Activated CD4-positive, CD25-positive, alpha-beta regulatory T cell (primary cell): ENCODE measurements at places on chromosomes 7 and 10.

- no peak for DNase-seq
Measured at GRCh38 chr10:53440601-53441000, 668.0 kb upstream of the MBL2 start.

GRCh38 chr10:58892031-58892531, 284.4 kb upstream of the PHYHIPL start:
- no peak for DNase-seq

GRCh38 chr7:756928-757560, 30.0 kb upstream of the PRKAR1B start:
- no peak for DNase-seq

- no peak for DNase-seq
Measured at GRCh38 chr10:124632064-124632531, 112.1 kb downstream of the FAM53B start.

- DNase-seq, result no peak
Measured at GRCh38 chr10:89329151-89329550, 1.4 kb downstream of the IFIT3 start.

DNA sequence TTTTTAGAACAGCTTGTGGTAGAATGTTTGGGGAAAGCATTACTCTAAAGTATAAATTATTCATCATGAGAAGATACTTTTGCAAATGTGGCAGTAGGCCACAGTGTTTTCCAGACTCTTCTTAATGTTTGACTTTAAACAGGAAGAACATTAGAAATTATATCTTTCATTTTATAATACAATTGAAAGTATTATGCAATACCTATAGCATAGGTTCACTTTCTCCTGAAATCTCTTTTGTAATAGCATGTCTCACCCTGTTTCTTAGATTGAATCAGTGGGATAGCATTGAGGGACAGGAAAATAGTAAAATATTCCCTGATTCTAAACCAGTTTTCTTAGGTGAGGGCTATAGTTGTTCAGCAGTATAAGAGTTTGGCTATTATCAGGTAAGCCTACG, 23.1 kb downstream of the ANKIB1 start:
- no peak for DNase-seq

DNA sequence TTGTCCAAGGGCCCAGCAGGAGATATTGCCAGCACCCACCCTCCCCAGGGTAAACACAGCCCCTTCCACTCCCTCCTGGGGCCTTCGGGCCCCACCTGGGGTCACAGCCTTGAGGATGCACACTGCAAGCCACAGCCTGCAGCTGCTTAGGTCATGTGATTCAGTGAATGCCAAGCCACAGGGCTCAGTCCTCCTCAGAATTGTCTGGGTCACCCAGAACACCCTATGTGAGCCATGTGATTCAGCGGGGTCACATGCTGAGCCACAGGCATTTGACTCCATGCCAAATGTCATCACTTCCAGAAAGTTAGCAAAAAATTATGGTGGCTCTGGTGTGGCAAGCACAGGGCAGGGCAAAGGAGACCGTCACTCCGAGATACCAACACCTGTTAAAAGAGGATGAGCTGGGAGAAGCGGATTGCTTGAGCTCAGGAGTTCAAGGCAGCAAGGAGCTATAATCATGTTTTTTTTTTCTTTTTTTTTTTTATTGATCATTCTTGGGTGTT, 17.2 kb upstream of the PSAP start:
- no peak for DNase-seq

DNA sequence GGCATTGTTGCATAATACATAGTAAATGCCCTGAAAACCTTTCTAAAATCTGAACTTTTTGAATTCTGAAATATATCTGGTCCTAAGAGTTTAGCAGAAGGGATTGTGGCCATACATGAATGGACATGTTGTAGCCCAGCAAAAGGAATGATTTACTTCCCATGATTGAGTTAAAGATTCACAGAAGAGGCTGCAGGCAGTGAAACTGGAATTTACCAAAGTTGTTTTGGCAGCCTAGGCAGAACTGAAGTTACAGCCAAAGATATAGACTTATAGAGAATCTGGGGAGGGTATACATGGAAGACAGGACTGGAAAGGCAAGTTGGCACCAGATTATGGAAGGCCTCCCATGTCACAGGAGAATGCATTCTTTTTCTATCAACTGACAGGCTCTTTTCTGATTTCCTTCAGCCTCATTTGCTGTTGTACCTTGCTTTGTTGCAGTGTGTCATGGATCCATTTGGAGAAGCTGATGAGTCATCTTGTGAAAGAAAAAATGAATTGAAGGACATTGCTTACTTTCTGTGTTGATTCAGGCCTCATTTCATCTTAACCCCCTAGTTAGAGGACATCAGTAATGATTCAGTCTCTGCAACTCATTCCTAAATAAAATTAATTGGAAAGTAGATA, 356.2 kb upstream of the LRGUK start:
- DNase-seq, result no peak

DNA sequence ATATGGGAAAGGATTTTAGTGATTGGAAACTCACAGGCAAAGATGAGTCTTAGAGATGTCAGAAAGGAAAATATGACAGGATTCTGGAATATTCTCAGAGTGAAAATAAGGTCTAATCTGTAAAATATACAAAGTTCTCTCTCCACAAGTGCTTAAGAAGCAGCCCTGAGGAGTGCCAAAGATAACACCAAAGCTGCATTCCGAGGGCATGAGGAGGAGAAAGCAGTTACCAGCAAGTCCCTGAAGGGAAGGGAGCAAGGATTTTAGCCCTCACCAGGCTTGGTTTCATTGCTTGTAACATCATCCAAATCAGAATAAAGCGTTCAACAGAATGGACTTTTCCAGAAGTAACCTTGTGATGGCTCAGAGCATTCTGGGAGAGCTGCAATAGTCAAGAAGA, 31.4 kb upstream of the DLX6 start:
- DNase-seq, result no peak

DNA sequence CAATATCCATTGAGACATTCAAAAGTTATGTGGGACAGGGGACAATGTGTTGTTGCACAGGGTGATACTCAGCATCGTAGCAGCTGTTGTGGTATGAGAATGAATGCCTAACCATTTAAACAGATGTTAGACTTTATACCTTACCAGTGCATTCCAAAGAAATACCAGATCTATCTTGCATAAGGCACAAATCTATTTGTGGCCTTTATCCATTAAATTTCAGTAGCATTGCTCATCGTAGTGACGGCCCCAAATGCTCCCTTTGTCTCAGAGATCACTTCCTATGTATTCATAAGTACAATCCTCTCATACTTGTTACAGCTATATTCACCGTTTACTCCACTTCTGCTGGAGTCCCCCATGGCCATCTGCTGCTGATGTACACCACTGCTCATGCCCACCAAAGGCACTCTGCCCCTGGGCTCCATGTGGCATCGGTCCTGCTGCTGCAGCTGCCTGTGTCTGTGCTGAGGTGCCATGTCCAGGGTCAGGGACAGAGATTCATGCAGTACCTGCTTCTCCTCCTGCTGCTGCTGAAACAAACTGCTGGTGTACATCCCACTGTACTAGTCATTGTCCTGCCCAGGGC, 96.3 kb downstream of the CPED1 start:
- no peak for DNase-seq

DNA sequence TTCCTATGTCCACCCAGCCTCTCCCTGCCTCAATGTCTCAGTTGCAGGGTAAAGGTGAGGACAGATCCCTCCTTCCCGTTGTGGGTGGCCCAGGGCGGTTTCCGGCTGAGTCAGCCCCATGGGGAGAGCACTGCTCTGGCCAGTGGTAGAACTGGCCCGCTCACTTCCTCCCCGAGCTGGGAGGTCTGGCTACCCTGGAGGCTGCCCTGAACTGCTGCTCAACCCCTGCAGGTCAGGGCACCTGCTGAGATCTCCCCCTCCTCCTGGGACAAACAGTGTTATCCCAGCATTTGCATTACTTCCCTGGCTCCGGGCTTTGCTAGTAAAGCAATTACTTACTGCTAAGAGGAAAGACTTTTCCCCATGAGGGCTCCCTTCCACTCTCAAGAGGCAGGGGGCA, 21.4 kb upstream of the IMPDH1 start:
- no peak for DNase-seq

DNA sequence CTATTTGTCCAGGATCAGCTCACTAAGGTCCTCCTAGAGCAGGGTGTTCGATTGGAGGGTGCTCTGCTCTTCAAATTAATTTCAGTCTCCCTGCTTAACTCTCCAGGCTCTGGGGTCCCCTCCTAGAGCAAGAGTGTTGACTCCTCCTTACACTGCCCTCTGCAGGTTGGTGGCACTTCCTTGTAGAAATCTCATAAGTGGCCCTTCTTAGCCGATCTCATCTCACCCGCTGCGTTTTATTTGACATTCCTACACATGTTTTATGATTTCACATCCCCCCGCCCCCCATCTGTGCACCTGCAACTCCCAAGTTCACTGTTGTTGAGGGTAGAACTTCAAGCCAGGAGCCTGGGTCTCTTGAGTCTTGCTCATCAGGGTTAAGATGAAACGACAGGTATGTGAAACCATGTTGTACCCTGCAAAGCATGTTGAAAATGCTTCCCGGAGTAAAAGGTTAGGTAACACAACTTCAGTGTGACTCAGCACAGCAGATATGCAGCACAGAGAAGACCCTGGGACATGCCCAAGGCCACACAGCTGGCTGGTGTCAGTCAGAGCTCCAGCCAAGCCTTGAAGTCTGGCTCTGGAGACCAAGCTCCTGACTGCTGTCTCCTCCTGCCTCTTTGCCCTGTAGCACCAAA, 171.2 kb downstream of the PRKAG2 start:
- DNase-seq, result no peak

DNA sequence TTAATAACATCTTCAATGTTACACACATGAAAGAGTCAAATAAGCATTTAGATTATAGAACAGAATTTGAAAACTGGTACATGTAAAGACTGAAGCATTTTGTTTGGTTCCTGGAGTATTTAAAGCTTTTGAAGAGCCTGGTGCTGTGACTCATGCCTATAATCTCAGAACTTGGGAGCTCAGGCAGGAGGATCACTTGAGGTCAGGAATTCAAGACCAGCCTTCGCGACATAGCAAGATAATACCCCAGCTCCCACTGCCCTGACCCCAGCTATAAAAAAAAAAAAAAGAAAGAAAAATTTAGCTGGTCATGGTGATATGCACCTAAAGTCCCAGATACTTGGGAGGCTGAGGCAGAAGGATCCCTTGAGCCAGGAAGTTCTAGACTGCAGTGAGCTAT, 87.8 kb downstream of the HDAC9 start:
- no peak for DNase-seq

DNA sequence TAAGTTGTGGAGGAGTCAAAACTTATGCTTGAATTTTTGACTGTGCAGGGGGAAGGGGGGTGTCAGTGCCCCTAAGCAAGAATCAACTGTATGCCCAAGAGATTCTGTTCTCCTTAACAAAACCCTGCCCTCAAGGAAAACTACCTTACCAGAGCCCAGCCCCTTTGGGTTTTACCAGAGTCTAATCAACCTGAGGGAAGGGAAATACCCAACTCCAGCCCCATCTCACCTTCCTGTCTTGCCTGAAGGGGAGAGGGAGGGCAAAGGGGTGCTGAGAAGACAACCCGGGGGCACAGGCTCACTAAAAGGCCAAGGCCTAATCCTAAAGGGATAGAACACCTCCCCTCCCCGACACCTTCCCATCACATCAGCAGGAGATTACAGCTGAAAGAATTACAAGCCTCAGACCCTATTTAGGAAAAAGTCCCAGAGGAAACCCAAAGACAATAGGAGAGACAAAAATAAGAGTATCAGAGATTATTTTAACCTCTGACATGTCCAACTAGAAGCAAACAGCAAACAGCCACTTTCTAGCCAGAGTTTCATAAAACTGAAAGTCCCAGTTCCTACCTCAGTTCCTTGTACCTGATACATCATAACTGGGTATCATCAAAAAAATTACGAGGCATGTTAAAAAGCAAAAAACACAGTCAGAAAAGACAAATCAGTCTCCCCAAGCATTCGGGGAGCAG, 26.8 kb upstream of the C7orf33 start:
- DNase-seq, result no peak

- DNase-seq, result no peak
Measured at GRCh38 chr7:47553309-47553708, 28.6 kb downstream of the TNS3 start.

- no peak for DNase-seq
Measured at GRCh38 chr7:101134399-101134980, 7.6 kb downstream of the SERPINE1 start.

DNA sequence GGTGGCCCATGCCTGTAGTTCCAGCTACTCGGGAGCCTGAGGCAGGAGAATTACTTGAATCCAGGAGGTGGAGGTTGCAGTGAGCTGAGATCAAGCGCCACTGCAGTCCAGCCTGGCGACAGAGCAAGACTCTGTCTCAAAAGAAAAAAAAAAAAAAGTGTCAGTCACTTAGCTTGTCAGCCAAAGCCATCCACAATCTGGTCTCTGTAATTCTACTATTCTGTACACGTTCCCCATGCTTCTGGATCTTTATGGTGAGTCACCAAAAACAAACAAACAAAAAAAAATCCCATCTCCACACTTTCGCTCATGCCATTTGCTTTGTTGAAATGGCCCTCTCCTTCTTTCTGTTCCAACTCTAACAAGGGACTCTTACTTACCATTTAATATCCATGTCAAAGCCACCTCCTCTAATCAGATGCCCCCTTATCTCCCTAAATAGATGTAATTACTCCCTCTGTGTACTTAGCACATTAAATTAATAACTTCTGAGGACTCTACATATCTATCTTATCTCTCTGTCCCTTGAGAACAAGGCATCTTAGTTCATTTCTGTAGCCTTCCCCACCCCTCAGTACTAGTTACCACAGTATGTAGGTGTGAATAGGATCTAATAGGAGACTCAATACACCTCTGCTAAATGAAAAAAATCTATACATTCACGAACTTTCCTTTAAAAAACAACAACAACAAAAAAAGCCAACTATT, 128.4 kb downstream of the ELMO1 start:
- no peak for DNase-seq

- DNase-seq, result no peak
Measured at GRCh38 chr10:49009199-49009979, 69.7 kb upstream of the LRRC18 start.

DNA sequence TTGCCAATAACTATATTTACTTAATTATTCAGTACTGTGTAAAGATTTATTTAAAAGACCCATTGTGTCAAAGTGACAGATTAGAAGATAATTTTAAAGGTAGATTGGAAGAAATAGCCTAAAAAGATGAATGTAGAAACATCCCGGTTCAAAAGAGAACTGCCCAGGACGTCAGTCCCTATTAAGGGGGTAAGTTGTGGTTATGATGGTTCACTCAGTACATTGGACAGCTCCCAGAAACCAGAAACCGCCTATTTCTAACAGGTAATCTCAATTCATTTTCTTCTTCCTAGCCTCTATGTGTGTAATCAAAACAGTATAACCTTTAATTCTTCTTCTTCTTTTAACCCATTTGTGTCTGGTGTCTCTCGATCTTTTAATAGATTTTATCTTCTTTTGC, 1.5 kb upstream of the FERD3L start:
- no peak for DNase-seq

DNA sequence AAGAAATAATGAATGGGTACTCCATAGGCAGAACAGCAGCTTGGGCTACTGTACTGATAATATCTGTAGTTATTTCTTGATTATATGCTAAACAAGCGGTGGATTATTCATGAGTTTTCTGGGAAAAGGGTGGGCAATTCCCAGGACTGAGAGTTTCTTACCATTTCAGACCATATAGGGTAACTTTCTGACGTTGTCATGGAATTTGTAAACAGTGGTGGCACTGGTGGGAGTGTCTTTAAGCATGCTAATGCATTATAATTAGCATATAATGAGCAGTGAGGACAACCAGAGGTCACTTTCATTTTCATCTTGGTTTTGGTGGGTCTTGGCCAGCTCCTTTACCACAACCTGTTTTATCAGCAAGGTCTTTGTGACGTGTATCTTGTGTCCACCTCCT, 399.7 kb downstream of the CDC14C start:
- no peak for DNase-seq

- no peak for DNase-seq
Measured at GRCh38 chr7:16581286-16581685, 54.7 kb downstream of the LRRC72 start.

- DNase-seq, result no peak
Measured at GRCh38 chr7:31493714-31494181, 20.1 kb upstream of the ITPRID1 start.
